Activated naive CD4-positive, alpha-beta T cell treated with Interleukin-2 at 50 U/mL for 16 hours (primary cell): ENCODE measurements at places on chromosomes 13 and 19.
A peak's percentile ranks its signal among the peaks of the same experiment; 100 is the strongest.

DNA sequence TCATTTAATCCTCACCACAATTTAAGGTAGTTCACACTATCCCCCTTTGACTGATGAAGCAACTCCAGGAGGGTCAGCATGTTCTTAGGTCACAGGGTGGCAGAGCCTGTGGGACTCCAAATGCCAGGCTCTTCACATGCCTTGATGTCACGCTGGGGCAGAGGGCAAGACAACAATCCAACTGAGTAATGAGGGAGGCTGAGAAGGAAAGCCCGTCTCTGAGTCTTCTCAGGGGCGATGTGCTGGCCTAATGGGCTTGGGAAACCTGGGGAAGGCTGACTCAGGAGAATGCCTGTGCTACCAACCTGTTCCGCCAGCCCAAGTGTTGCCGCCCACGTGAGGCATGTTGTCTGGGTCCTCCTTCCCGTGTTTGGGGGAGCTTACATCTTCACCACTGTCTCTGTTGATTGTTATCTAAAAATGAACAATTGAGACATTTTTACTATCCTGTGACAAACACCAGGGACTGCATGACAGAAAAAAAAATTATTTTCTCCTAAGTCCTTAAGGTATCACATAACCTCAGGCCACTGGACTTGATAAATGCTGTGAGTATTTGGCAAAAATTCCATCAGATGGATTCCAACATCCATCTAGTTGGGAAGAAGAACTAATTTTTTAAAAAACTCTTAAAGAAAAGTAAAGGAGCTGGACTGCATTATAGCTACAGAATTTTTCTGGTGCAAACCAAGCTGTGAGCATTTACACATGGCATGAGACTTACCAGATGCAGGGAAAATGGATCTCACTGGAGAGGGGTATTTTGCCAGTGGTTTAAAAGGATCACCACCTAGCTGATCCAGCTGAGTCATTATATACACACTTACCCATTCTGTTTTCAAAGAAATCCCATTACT lies 157.5 kb downstream of the RGCC start:
- no peak for DNase-seq

DNA sequence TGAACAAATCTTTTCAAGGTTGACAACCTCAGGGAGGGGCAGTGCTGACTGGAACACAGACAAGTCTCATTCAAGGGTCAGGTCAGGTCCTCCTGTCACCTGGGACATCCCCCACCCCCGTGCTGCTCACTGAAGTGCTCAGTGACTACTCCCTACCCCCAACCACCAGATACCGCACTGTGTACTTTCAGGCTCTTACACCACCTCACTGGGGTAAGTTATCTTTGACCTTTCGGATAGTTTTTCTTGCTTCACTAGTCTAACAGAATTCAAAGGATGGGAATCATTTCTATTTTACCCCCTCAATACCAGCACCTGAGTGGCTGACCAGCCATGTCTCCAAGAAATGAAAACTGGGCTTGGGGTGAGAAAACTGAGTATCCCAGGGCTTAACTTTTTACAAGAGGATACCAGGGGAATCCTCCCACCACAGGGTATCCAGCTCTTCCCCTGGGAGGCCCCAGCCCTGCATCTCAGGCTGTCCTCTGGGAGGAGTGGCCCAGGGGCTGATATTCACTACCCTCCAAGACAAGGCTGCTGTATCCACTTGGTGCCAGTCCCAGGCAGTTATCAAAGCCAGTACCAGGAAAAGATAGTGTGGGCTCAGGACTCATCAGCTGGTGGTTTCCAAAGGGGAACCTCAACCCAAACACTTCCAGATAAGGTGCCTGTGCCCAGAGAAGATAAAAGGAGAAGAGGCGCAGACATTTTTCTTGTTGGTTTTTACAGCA lies 2.1 kb downstream of the ZNF563 start:
- DNase-seq, result peak; percentile 82

DNA sequence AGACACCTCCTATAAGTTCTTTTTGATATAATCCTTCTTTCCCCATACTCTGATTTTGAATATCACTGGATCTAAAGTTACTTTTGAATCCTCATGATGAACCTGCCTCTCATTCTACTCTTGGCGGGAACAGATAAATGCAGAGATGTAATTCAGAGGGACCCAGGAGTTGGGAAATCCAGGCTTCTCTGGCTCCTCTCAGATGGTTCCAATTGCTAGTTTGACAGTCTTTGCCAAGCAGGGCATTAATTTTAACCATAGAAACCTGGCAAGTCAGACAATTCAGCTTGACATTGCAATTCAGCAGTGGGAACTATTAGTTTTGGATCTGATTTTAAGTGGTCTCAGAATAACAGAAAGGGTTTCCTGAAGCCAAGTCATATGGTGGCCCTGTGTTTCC lies 67.3 kb upstream of the KLF12 start:
- no peak for DNase-seq

DNA sequence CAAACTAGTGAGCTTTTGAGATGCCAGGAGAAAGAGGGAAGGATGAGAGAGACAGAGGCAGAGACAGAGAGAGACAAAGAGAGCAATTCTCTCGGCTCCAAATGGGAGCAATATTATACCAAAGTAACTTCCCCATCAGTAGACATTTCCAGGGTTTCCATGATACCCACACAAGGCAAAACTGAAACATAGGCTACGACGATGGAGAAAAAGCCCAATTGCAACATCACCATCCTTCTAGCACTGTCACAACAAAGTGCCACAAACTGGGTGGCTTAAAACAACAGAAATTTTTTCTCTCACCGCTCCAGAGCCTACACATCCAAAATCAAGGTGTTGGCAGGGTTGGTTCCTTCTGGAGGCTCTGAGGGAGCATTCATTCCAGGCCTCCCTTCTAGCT lies 81.4 kb downstream of the KCTD12 start:
- no peak for DNase-seq

DNA sequence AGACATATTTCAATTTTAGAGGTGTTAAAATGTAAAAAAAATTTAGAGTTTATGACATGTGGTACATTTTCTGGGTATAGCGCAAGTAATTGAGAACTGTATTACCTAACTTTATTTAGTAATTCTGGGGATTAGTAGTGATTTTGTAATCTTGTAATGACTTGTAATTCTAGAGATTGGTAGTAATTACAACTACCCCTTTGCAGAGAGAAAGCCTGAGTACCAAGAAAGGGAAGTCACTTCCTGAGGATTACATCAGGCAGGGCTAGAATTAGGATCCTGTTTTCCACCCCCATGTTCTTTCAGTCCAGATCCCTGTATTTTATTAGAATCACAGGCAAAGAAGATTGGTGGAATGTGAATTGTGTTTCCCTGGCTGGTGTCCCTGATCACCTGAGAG lies 274.9 kb downstream of the KCNRG start:
- no peak for DNase-seq

DNA sequence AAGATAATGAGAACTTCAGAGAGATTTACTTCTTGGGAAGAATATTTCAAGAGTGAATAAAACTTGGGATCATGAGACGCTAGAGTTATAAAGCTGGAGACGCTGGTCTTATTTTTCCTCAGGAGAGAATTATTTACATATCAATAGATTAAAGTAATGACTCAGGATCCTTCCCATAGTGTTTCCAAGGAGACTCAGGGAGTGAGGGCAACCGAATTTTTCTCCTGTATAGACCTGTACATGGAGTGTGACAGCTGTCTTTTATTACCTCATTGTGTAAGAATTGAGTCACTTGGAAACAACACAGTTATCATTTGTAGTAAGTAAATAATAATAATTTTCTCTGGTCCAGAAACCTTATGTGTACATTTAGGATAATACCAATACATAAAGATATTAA lies 1905.5 kb downstream of the OLFM4 start:
- no peak for DNase-seq

DNA sequence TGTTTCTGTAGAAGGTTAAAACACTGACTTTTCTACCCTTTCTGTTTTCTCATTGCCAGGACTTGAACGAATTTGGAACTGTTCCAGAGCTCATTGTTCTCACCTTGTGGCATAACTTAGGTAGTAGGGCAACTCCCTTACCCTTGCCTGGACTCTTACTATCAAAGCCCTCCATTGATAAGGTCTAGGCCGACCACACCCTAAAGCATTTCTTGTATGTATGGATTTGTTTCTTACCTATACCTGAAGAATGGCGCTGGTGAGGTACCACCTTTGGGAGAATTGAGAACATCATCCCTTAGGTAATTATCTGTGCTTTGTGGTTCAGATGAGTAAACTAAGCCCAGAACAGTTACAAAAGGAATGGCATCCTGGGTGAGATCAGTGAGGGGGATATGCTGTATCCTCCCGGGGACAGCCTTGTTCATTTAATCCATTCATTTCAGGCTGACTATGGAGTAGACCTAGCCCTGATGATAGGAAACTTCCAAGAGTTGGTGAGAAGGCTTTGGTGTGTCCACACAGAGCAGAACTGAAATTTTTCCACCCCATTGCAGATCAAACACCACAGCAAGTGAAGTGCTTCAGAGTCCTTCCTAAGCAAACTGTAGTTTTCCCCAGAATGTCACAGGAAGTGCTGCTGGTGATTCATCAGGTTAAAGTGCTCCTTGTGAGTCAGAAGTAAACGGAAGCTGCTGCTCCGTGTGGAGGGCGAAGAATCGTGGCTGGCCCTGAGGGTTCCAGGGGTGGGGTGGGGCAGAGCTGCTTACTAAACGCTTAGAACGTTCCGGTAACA lies 113.0 kb downstream of the TEX26 start:
- DNase-seq, result peak; percentile 82

GRCh38 chr13:108985166-108985565 lies 355.8 kb downstream of the MYO16 start:
- no peak for DNase-seq

GRCh38 chr13:25886438-25887214 lies 165.2 kb downstream of the SHISA2 start:
- DNase-seq, result peak; percentile 46

- no peak for DNase-seq
These were observed 117.2 kb downstream of the FREM2 start for GRCh38 chr13:38804061-38804460.

DNA sequence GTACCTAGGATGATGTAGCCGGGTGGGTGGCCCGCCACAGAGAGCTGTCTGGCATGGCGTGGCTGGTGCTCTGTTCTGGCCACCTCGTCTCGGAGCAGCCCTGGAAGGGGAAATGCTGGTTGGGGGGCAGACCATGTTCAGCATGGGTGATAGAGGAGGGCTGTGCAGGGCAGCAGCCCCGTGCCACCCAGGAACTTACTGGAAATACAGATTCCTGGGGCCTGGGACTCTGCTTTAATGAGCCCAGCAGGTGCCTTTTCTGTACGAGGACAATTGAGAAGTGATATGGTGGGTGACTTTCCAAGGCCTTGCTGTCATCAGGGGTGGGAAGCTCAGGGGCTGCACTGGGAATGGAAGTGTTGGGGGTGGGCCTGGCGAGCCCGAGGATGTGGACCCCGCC lies 24.7 kb downstream of the SMARCA4 start:
- DNase-seq, result no peak

DNA sequence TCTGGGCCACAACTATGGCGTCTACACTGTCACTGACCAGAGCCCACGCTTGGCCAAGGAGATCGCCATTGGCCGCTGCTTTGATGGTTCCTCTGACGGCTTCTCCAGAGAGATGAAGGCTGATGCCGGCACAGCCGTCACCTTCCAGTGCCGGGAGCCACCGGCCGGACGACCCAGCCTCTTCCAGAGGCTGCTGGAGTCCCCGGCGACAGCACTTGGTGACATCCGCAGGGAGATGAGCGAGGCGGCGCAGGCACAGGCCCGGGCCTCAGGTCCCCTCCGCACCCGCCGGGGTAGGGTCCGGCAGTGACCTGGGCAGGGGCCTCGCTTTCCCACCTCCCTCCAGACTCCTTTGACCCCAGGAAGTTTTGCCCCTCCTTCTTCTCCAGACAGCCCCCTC lies 7.6 kb downstream of the CILP2 start:
- no peak for DNase-seq

DNA sequence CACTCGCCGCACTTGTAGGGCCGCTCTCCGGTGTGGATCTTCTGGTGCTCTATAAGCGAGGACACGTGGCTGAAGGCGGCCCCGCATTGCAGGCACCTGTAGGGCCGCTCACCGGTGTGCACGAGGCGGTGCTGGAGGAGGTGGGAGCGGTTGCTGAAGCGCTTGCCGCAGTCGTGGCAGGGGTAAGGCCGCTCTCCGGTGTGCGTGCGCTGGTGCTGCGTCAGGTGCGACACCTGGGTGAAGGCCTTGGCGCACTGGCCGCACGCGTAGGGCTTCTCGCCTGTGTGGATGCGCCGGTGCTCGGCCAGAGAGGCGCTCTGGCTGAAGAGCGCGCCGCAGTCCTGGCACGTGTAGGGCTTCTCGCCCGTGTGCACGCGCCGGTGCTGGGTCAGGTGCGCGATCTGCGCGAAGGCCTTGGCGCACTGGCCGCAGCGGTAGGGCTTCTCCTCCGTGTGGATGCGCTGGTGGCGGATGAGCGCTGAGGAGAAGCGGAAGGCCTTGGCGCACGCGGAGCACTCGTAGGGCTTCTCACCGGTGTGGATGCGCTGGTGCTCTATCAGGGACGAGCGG lies 7.5 kb downstream of the ZNF835 start:
- DNase-seq, result no peak

DNA sequence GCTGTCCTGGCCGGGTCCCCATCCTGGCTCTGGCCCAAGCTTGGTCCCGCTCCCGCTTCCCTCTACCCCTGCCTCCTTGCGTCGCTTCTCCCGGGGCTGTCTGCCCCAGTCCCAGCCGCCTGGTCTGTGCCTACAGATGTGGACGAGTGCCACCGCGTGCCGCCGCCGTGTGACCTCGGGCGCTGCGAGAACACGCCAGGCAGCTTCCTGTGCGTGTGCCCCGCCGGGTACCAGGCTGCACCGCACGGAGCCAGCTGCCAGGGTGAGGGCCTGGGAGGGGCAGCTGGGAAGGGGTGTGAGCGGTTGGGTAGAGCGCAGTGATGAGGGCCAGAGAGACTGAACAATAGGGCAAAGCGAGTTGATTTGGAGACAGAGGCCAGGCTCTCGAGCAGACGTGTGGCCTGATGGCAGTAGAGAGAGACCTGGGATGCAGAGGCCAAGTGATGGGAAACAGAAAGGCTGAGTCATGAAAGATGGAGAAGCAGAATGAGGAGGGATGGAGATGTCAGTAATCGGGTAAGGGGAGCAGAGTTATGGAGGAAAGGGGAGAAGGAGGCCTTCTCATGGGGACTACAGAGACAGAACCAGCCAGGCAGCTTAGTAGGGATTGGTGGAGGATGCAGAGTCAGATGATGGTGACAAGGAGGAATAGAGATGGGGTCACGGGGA lies 9.4 kb downstream of the LTBP4 start:
- DNase-seq, result peak; percentile 64

- DNase-seq, result peak; percentile 77
These were observed 18.5 kb downstream of the SLC27A1 start for GRCh38 chr19:17488593-17489391.

- no peak for DNase-seq
These were observed 2236.5 kb downstream of the PCDH9 start for GRCh38 chr13:64993514-64994164.

DNA sequence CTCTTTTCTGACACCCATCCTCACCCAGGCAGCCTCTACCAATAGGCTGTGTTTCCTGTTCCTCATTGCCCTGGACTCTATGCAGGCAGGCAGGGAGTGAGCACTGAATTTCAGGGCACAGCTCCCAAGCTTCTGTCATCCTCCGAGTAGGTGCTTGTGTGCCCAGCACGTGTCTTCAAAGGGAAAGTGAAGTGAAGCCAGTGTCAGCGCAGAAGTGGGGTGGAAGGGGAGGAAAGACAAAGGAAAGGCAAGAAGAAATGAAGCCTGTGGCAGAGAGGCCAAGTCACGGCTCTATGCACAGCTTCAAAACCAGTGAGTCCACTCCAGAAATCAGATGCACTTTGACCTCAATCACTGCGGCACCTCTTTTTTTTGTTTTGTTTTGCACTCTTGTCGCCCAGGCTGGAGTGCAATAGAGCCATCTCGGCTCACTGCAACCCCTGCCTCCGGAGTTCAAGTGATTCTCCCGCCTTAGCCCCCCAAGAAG lies 16.9 kb downstream of the CEBPA start:
- DNase-seq, result no peak
